8988T (cell line): ENCODE measurements at places on chromosomes 7 and 10.

GRCh38 chr10:48322017-48322416, 15.5 kb downstream of the MAPK8 start:
- DNase-seq: no peak

DNA sequence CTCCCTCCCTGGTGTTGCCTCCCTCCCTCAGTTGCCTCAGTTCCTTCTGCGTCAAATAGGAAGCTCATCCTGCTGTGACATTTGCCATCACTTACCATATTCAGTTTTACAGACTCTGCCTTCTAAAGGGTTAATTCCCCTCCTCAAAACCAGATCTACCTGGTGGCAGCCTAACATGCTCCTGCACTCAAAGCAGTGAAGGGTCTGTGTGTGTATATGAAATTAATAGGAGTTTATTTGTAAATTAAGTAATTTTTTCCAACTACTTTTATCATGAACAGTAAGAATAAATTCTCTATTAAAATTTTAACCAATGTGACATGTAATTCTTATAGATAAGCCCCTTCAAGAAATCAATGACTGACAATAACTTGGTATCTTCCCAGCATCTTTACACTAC, 158.6 kb upstream of the INSYN2A start:
- no peak for DNase-seq

DNA sequence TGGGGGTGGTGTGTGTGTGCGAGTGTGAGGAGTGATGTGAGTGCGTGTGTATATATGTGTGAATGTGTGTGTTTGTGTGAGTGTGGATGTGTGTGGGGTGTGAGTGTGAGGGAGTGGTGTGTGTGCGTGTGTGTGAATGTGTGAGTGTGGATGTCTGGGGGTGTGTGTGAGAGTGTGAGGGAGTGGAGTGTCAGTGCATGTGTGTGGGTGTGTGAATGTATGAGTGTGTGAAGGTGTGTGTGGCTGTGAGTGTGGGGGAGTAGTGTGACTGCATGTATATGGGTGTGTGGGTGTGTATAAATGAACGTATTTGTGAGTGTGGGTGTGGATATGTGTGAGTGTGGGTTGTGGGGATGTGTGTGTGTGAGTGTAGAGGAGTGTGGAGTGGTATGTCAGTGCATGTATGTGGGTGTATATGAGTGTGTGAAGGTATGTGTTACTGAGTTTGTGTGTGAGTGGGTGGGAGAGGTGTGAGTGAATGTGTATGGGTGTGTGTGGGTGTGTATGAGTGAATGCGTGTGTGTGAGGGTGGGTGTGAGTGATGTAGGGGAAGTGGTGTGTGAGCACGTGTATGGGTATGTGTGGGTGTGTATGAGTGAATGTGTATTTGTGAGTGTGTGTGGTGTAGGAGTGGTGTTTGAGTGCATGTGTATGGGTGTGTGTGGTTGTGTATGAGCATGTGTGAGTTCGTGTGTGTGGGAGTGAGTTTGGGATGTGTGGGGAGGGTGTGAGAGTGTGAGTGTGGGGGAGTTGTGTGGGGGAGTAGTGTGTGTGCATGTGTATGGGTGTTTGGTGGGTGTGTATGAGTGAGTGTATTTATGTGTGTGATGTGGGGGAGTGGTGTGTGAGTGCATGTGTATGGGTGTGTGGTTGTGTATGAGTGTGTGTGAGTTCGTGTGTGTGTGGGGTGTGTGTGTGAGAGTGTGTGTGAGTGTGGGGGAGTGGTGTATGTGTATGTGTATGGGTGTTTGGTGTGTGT, 28.5 kb upstream of the NUB1 start:
- no peak for DNase-seq

DNA sequence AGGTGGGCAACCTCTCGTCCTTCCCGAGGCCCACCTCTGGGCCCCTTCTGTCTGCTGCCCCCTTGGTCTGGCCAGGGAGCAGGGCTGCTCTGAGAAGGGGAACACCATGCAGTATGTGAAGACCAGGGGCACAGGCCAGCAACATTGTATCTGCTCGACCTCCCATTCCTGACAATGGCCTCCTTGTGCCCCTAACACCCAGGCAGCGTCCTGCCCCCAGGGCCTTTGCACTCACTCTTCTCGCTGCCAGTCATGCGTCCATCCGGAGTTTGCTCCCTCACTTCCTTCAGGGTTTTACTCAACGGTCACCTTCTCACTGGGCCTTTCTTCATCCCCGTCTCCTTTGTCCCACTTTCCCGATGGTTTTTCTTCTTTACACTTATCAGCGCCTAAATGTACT, 232.9 kb upstream of the GRB10 start:
- no peak for DNase-seq

- no peak for DNase-seq
Measured at GRCh38 chr7:75624134-75624832, 114.5 kb downstream of the HIP1 start.

DNA sequence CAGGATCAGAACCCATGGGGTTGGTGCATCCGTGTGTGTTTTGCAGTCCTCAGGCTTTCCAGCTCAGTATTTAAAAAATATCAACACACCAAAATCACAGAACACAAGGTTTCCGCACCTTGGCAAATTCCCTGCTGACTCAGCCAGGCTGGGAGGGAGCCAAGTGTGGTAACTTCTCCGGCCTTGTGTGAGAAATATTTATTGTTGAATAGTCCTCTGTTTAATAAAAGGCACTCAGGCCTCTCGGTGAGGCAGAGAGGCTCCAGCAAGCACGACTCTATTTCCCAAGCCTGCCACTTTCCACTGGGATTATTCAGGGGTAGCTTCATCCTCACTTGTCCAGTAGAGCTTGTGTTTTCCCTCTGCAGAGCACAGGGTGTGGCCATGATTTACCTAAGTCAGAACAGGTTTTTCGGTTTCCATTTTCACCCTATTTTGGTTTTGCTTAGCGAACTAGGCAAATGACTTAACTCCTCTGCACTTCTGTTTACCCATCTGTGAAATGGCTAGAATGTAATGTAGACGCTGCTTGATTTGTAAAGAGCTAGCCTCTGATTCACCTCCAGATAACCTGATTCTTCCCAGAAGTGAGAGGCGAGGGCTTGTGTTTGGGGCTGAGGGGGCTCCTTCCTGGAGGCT, 13.0 kb upstream of the CHST15 start:
- no peak for DNase-seq

GRCh38 chr7:42161719-42162118, 75.3 kb downstream of the GLI3 start:
- DNase-seq: no peak

GRCh38 chr10:21533467-21534279, at the start of gene MLLT10:
MLLT10 (plus strand) TSS chr10:21534232; CDS start chr10:21534645, 413 bp downstream.
- DNase-seq: peak; percentile 88

DNA sequence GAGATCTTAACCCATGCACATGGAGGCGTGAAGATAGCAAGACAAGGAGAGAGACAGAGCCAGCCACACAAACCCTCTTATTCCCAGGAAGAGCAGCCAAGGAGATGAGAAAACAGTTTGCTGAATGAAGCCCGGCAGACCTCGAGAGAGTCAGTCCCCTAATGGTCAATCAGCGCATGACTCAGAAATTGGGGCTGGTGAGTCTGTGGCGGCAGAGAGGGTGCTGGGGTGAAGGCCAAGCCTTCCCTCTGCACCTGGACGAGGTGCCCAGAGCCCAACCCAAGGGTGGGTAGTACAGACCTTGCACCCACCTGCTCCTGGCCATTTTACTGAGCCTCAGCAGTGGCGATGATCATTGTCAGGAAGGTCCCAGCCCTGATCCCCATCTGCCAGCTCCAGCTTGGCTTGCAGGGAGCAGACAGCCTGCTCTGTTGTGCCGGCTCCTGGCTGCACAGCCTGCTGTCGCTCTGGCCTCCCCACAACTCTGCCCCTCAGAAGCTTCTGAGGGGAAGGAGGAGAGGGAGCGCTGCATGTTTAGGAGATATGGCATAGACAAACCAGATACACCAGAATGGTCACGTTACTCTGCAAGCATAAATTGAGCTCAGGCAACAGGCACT, 256.6 kb downstream of the RPS24 start:
- DNase-seq: no peak
